ENCODE measurements at places on chromosomes 3 and 15.
A peak's percentile ranks its signal among the peaks of the same experiment; 100 is the strongest.

DNA sequence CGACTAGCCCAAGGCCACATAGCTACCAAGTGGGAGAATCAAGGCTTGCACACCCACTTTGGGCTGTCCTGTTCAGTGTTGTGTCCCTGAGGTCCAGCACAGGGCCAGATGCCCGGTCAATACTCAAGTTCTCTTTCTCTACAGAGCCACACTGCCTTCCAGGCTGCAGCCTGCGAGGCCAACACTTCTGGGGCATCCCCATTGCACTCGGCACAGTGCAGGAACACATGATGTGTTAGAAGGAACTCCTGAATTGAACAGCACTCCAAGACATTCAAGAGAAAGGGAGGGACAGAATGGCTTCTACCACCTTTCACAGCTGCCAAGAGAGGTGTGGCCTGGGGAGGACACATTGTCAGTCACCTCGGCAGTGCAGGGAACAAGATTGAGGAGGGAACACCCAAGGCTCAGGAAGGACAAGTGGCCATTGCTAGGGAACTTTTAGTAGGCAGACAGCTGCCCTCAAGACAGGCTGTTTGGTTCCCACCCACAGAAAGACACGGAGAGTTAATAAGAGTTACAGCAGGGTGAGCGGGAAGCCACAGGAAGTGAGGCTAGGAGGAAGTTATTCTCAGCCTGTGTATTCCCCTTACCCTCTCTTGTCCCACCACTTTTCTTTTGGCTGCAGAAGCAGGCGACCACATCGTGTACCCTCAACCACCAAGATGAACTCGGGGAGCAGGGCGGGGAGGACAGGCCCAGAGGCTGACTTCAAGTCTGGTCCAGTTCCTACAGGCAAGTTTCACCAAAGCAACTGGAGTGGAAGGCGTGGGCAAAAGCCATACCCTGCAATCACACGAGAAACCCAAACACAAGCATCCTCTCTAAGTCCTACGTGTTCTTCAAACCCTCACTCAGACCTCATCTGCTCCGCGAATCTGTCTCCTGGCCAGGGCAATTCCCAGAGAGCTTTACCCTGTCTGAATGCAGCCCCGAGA lies 69.4 kb downstream of the SRGAP3 start:
- DNase-seq = no peak

- no peak for DNase-seq
Measured at GRCh38 chr15:85497172-85497569, 116.8 kb downstream of the AKAP13 start.

- no peak for DNase-seq
Measured at GRCh38 chr3:172061724-172062184, 22.4 kb downstream of the FNDC3B start.

DNA sequence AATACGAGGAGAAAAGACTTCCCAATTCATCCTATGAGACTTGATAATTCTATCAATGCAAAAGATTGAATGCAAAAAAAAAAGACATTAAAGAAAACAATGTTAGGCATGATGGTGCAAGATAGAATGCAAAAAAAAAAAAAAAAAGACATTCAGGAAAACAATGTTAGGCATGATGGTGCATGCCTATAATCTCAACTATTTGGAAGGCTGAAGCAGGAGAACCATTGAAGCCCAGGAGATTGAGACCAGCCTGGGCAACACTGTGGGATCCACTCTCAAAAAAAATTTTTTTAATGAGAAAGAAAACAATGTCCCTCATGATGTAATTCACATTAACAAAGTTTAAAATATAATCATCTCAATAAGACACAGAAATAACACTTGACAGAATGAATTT lies 75.9 kb downstream of the MYO9A start:
- DNase-seq = no peak

DNA sequence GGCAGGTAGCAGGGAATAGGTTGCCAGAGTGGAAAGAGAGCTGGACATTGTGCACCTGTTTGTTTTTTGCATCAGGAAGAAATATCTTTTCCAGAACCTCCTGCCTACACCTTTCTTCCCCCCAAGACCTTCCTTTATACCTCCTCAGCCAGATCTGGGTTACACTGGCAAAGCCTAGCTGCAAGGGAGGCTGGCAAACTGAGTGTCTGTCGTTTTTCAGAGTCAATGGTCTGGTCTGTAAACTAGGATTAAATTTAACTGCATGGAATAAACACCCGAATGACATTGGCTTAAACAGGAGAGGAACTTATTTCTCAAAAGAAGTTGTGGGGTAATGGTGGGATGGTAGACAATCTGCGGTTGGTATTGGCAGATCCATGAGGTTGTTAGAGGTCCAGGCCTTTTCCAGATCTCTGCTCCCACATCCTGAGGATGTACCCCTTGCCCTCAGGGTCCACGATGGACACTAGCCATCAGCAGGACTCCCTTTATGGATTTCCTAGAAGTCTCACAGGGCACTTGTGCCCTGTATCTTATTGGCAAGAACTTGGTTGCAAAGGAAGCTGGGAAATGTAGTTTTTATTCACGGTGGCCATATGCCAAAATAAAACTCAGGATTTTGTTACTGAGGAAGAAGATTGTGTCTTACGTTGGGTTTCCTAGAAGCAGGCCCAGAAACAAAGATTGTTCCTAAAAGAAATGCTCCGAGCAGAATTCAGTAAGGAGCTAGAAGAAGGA lies 3.2 kb upstream of the RARRES1 start:
- DNase-seq = no peak

DNA sequence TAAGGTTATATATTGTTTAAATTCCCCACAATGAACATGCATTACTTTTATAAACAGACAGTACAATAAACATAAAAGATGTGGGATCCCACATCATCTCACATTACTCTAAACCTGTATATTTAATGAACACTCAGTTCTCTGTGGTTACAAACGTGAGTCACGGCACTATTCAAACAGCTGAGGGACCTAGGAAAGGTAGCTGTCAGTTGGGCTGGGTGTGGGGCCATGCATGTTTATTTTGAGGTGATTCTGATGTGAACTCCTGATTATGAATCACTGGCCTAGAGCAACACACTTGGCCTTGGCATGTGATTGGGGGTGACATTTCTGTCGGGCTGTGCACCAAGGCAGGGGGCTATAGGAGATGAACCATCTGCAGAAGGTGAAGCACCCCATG lies 147.6 kb upstream of the HACD2 start:
- peak; percentile 70 for DNase-seq

DNA sequence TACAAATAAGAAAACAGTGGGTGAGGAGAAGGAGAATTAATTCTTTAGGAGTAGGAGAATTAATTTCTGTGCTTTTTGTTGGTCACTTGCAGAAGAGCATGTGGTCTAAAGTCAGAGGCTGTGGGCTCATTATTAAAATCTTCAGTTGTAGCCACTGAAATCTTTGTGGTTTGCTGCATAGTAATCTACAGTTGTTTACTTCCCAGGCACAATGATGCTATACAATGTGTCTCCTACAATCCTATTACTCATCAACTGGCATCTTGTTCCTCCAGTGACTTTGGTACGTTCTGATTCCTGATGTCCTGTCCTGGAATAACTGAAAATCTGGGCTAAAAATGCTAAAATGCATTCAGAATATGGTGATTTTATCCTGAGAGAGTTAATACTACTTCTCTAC lies 21.0 kb downstream of the IFT122 start:
- DNase-seq = peak; percentile 14

GRCh38 chr3:142281474-142281873 lies 56.1 kb upstream of the GK5 start:
- no peak for DNase-seq

DNA sequence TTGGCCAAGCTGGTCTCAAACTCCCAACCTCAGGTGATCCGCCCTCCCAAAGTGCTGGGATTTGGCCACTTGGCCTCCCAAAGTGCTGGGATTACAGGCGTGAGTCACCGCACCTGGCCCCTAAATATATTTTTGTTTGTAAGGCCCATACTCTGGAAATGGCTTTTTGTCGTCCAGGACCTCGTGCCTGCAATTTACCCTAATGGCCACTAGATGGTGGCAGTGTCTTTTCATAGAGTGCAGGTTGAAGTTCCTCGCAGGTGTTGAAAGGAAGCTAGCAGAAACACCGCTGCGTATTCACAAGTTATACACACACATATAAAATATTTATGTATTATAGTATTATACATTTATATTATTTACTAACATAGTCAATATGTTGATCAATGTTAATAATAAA lies 97.2 kb downstream of the LRTM1 start:
- DNase-seq = no peak

DNA sequence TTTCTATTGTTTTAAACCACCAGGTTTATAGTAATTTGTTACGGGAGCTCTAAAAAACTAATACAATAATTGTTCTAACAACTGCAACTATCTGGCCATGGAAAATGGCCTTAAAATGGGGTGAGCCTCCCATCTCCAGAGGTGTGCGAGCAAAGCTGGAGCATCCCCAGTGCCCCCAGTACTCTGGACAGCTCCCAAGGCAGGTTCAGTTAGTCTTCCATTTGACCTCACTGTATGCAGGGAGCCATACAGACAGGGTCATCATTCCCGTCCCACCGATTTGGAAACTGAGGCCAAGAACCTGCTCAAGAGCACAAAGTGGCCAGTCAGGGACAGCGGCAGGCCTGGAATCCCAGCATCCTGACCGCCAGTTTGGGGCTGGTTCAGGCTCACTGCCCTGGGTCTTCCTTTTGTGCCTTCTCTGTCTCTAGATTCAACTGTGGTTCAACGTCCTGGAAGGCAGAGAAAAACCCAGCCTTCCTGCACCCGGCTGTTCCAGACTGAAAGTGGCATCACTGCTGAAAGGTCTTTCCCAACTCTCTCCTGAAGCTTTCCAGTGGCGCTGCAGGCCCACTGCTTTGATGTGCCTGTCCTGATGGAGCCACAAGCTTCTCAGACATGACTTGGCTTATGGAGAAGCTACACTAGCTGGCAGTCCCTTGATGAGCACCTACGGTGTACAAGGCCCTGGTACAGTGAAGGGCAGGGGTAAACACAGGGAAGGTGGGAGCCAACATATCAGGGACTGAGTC lies 76.6 kb upstream of the LINGO1 start:
- DNase-seq = no peak

GRCh38 chr3:126527006-126527405 lies 3.1 kb downstream of the CHST13 start:
- DNase-seq = no peak

- DNase-seq = no peak
Measured at GRCh38 chr3:79477242-79477641, 290.6 kb downstream of the ROBO1 start.

- no peak for DNase-seq
Measured at GRCh38 chr15:87849181-87849580, 407.4 kb downstream of the NTRK3 start.

- DNase-seq = peak; percentile 6
Measured at GRCh38 chr3:79598594-79598993, 169.2 kb downstream of the ROBO1 start.

GRCh38 chr3:187743195-187744141 lies 1.8 kb downstream of the BCL6 start:
- DNase-seq = peak; percentile 40

- peak; percentile 67 for DNase-seq
Measured at GRCh38 chr3:83193526-83193925, 1432.1 kb upstream of the GBE1 start.

GRCh38 chr3:14265246-14265962 lies 86.8 kb downstream of the LSM3 start:
- DNase-seq = no peak

DNA sequence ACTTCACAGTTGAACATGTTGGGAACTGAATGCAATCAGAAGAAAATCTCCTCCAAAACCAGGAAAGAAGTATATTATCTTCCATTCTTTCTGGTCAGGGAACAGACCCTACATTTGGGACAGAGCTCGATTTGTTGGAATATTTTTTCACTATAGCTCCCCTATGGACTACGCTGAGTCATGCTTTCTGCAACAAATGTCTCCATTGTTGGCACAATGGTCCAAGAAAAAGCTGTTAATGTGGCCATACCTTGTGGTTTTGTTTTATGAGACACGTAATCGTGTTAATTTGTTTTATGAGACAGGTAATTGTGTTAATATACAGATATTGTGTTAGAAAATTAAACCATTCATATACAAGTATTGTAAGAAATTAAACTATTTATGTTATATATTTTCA lies 101.4 kb downstream of the TGFBR2 start:
- no peak for DNase-seq

DNA sequence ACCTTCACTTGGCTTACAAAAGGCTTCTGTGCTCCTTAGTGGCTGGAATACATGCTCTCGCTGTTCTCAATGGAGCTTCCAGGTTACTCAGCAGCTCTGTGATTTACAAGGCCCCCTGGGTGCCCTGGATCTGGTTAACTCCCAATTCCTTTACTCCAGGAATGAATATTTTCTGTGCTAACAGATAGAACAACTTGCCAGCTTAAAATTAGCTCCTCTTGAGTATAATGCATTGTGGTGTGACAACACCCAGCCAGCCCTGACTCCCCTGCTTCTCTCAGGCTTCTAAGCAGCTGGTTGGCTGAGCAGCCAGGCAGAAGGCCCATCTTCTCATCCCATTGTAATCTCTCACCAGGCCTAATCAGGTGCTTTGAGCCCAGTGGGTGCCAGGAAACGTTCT lies 246.4 kb downstream of the ALCAM start:
- DNase-seq = peak; percentile 83
